ENCODE measurements at places on chromosomes 4 and X. TPM values are rescaled to one million over a fixed set of nuclear protein-coding genes. Genes with fewer than 3 reads are reported as not detected.

The XAGE2 gene
- not detected for polyA plus RNA-seq

The SH3BGRL gene
- 18.6 TPM for polyA plus RNA-seq

The UGT2B15 gene
- 75.8 TPM for polyA plus RNA-seq

The CENPI gene
- polyA plus RNA-seq = 0.65 TPM

- DNase-seq = no peak
Measured at GRCh38 chr4:107760281-107760947, 40.4 kb upstream of the PAPSS1 start.

The VSIG4 gene
- polyA plus RNA-seq = 16.7 TPM

The ANXA10 gene
- polyA plus RNA-seq = 45.4 TPM

The ERAS gene
- not detected for polyA plus RNA-seq

GRCh38 chr4:4995103-4995907 lies 24.0 kb downstream of the CYTL1 start:
- DNase-seq = peak; percentile 75

The PPBP gene
- polyA plus RNA-seq = 2.1 TPM

DNA sequence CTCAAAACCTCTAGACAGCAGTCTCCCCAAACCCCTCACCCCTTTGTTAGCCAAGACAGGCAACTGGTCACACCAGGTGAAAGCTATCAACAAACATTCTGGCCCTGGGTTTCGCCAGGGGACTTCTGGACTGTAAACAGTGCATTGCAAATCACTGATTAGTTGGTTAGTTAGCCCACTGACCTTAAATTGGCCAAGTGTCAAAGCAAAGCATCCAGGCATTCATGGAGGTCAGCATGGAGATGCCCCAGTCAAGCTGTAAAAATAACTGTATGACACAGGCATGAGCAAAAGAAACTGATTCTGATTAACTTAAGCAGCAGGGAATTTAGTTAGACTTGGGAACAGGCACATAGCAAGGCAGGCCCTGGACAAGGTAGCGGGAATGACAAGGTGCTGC lies 156.0 kb upstream of the TTC29 start:
- no peak for DNase-seq

- DNase-seq = no peak
Measured at GRCh38 chr4:90317785-90318184, 190.6 kb downstream of the CCSER1 start.

- DNase-seq = no peak
Measured at GRCh38 chr4:108152980-108153379, 15.8 kb downstream of the LEF1 start.

- DNase-seq = no peak
Measured at GRCh38 chr4:101843054-101843453, 52.5 kb downstream of the BANK1 start.

- no peak for DNase-seq
Measured at GRCh38 chr4:76588274-76588673, 153.2 kb downstream of the SHROOM3 start.

The PPID gene
- 53.6 TPM for polyA plus RNA-seq

- DNase-seq = no peak
Measured at GRCh38 chr4:41364876-41365275, 108.1 kb downstream of the UCHL1 start.

The SFRP2 gene
- polyA plus RNA-seq = 0.09 TPM

DNA sequence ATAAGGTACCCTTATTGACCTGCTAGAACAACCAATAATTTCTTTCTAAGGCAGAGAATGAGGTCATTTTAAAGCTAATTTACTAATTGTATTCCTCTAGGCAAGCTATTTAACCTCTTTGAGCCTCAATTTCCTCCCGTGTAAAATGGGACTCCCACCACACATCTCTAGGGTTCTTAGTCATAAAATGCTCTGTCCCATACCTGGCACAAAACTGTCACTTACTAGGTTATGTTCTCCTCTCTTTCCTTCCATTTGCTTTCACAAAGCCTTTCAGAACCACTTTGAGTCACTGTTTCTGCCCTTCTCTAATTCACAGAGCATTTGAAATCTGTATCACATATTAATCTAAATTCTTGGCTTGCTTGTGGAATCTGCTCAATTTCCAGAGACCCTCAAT lies 2.4 kb upstream of the GPR82 start:
- no peak for DNase-seq

DNA sequence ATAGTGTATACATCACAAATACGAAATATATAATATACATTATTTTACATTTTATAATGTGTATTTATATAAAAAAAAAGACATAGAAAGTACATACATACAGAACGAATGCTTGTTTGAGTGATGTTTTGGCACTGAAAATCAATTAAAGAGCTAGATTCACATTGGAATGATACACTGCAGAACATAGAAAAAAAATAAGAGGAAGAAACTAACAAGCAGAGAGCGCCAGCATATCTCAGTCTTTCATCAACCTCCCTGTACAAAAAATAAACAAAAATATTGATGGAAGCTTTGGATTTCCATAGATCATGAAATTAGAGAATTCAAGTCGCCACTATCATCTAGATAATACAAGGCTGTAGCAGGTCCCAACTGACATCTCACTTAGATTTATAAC lies 420.6 kb downstream of the CENPC start:
- no peak for DNase-seq

DNA sequence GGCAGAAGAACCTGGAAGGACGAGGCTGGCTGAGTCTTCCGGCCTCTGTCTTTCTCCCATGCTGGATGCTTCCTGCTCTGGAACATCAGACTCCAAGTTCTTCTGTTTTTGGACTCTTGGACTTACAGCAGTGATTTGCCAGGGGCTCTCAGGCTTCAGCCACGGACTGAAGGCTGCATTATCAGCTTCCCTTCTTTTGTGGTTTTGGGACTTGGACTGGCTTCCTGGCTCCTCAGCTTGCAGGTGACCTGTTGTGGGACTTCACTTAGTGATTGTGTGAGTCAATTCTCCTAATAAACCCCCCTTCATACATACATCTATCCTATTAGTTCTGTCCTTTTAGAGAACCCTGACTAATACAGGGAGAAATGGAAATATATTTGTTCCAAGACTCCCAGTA lies 265.8 kb downstream of the PCDH18 start:
- no peak for DNase-seq

DNA sequence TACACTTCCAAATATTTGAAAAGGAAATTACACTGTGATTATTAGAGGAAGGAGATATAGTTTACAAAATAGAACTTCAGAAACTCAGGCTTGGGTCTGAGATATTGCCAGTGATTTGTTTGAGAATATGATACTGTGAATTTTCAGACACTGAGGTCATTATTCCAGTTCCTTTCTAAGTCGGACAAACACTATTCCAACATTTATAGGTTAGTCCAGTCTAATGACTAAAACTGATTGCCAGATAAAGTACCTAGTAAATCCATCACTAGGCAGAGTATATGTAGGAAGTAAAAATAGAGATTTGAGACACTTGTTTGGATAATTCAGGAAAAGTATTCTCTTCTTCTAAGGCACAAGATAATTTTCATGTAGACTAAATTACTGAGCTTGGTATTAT lies 13.2 kb downstream of the MTTP start:
- DNase-seq = no peak

GRCh38 chrX:107706309-107706708 lies 69.3 kb downstream of the TSC22D3 start:
- DNase-seq = no peak

The TMEM271 gene
- polyA plus RNA-seq = not detected

The TNIP3 gene
- polyA plus RNA-seq = 0.02 TPM

The RAP2C gene
- polyA plus RNA-seq = 18.9 TPM

- DNase-seq = no peak
Measured at GRCh38 chr4:169271692-169272007, 894 bp upstream of the SH3RF1 start.

DNA sequence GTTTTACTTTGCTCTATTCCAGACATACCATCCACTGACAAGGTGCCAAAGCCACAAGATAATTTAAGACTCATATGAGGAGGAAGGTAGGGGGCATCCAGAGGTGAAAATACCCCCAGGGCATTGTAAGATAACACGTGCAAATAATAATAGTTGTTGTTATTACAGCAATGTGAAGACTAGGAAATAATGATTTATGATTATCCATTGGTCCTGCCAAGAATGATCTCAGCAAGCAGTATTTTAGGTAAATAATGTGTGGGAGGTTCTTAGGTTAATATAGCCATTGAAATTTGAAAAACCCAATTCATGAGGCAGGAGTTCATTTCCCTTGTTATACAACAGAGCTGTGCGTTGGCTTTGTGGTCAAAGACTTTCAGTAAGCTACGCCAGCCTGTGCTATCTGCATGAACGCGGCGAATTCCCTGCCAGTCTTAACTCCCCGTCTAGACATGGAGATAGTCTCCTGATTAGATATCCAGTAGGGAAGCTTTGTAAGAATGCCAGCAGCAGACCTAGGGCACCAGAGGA lies 47.2 kb upstream of the MXRA5 start:
- no peak for DNase-seq

GRCh38 chr4:123600987-123601904 lies 204.7 kb downstream of the SPRY1 start:
- DNase-seq = no peak

GRCh38 chr4:18051281-18051680 lies 29.7 kb upstream of the LCORL start:
- DNase-seq = no peak

GRCh38 chrX:56232221-56233082 lies at the start of gene KLF8:
KLF8 (plus strand) TSS chrX:56232356; CDS start chrX:56233335, 979 bp downstream.
- DNase-seq = no peak

The NAA11 gene
- polyA plus RNA-seq = not detected

DNA sequence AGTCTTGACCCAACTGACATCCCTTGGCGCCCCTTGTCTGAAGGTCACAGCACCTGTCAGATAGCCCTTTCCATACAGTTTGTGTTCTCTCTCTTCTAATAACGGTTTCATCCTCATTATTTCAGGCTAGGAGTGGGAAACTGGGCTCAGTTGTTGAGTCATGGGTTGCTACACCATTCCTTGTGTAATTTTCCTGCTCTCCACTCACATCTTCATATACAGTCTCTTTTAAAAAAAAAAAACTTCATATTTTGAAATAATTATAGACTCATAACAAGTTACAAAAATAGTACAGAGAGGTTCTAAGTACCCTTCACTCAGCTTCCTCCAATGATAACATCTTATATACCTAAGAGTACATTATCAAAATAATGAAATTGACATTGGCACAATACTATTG lies 60.2 kb upstream of the GRPR start:
- no peak for DNase-seq
